ENCODE measurements at places on chromosomes 16 and 17.

GRCh38 chr16:89039756-89040155, 53.9 kb upstream of the ACSF3 start:
- DNase-seq = no peak

DNA sequence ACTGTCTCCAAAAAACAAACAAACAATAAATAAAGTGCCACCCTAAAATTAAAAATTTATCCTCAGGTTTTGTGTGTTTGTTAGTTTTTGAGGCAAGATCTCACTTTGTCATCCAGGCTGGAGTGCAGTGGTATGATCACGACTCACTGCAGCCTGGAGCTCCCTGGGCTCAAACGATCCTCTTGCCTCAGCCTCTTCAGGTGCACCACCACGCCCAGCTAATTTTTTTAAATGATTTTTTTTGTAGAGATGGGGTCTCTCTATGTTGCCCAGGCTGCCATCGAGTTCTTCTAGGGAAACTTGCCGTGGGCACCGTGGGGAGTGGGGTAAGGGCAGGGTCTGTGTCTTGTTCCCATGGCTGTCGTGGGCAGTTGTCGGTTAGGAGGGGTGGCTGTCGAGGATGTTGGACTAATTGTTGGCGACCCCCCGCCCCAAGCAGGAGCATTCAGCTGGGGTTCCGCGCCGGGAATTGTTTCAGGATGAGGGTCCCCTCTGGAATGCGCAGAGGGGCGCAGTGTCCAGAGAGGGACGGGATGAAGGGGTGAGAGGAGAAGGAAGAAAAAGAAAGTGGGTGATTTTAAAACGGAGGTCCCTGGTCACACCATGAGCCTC, 1.1 kb upstream of the RNF213 start:
- no peak for DNase-seq

- DNase-seq = no peak
These were observed 310.0 kb downstream of the CBLN1 start for GRCh38 chr16:48971571-48972077.

DNA sequence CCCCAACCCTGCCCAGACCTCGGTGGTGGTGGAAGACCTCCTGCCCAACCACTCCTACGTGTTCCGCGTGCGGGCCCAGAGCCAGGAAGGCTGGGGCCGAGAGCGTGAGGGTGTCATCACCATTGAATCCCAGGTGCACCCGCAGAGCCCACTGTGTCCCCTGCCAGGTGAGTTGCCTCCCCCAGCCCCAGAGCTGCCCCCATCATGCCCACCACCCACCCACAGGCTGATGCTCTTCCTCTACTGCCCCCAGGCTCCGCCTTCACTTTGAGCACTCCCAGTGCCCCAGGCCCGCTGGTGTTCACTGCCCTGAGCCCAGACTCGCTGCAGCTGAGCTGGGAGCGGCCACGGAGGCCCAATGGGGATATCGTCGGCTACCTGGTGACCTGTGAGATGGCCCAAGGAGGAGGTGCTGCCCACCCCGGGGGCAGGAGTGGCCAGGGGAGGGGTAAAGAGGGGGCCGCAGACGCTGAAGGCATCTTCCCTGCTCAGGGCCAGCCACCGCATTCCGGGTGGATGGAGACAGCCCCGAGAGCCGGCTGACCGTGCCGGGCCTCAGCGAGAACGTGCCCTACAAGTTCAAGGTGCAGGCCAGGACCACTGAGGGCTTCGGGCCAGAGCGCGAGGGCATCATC, 8.4 kb downstream of the GALK1 start:
- DNase-seq = no peak

DNA sequence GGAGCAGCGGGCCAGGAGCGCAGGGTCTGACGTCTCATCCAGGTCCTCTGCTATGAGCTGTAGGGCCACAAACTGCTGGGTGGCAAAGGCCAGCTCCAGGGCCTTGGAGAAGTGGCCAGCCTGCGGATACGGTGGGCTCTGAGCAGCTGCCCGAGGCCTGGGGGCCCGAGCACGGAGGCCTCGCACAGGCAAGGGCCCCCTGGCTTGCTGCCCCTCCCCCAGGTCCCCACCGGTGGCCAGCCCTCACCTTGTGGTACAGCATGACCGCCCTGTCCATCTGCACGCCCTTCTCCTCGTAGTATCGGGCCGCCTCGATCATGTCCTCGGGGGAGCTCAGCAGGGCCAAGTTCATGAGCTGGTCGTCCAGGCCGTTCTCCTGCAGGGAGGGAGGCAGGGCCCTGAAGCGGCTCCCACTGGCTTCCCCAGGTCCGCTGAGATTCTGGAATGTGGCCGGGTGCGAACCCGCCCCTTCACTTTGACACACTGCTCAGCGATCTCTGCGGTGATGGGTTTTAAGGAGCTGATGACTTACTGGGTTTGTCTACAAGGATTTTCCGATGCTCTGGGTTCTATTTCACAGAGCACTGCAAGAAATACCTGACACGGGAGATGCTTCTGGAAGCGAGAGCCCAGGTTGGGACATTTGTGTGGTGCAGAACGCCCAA, 9.8 kb upstream of the TMEM204 start:
- no peak for DNase-seq

- DNase-seq = peak; percentile 84
These were observed 652 bp upstream of the SLC25A19 start for GRCh38 chr17:75289832-75290337.

- DNase-seq = no peak
These were observed 5.7 kb downstream of the DUSP3 start for GRCh38 chr17:43772877-43773648.

DNA sequence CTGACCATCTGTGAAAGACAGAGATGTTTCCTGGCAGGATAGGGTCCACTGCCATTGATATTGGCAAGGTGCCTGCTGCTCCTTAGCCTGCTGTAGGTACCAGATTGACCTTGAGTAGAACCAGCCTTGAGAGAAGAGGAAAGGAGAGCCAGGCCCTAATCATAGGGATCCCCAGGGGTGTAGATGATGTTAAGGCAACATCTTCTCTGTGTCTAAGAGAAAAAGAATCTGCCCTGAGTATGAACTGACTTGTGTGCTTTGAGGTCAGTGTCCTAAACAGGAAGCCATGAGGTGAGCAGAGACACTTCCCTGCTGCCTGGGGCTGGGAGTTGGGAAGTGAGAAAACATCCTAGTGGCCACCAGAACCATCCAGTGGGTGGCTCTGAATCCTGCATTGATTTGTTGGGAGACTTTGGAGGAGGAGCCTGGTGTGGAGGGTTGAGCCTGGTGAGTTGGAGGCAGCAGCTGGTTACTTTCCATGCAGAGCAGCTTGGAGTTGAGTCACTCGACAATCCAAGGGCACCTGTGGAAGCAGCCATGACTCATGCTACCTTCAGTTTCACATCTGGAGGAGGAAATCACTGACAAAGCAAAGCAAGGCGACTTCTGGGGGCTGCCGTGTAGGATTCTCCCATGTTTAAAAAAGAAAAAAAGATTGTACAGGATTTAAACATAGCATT, 47.8 kb downstream of the BMERB1 start:
- DNase-seq = peak; percentile 78

GRCh38 chr16:54280751-54281150, 5.8 kb downstream of the IRX3 start:
- DNase-seq = no peak

DNA sequence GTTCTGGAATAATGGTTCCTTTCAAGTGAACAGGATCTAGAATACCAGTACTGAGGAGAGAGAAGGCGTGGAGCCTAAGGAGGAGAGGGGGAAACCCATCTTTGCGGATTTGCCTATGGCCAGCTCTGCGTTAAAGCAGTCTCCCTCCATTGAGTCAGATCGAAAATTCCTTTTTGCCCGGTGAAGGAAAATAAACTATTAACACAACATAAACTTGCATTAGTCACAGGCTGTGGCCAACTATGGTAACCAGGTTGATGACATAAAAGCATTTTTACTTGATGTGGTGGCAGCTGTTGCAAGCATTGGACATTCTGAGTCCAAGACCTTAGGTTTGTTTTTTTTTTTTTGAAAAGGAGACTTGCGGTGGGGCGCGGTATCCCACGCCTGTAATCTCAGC, 8.9 kb downstream of the LDAF1 start:
- DNase-seq = no peak

- no peak for DNase-seq
These were observed 692 bp downstream of the PRR15L start for GRCh38 chr17:47956791-47957590.

DNA sequence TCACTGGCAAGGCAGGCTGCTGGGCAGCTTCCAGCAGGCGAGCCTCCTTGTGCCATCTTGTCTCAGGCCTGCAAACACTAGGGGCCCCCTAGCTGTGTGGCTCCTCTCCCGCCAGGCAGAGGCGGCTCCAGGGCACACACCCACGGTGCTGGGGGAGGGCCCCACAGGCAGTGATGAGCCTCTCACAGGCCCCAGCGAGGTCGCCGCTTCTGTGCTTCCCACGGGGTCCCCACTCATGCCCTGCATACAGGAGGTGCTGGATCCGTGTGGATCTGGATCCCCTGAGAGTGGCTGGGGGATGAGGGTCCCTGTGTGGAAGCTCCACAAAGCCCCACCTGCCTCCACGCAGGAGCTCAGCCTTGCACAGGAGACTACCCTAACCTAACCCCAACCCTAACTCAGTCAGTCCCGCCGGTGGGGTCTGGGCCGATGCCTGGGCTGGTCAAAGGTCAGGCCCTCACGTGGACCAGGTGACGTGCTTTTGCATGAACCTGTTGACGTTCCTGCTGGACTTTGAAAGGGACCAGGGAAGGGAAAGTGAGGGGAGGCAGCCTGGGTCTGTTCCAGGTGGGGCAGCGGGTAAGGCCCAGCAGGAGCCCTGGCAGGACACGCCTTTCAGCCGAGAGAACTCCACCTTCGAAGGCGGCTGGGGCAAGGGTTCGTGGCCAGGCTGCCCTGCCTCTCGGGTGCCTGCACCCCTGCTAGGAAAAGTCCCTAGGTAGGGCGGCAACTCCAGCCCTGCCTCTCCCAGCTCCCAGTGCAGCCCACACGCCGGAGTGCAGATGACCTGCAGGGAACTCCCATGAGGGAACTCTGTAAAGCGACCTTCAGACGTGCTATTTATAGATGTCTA, 5.2 kb downstream of the SECTM1 start:
- DNase-seq = no peak

DNA sequence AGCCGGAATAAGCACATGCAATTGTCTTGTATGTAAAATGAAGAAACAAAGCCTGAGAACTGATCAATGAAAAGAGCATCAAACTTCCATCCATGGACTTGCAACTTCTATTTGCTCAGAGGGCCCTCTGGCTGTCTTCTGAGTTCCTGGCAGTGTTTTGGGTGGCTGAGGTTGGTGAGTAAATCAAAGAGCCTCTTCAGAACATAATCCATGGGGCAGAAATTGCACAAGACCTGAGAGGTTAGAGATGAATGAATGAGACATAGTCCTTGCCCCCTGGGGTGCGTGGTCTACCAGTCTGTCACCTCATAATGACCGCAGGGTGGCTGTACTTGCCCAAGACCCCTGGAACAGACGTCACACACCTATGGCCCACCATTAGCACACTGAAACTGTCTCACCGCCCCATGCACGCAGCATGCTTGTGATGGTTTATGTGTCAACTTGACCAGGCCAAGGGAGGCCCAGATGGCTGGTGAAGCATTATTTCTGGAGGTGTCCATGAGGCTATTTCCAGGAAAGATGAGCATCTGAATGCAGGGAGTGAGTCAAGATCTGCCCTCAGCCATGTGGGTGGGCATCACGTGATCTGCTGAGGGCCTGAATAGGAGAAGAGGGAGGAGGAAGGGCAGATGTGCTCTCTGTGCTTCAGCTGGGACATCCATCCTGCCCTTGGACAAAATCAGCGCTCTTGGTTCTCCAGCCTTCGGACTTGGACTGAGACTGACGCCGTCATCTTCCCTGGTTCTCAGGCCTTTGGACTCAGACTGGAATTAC, 8.3 kb downstream of the PIK3R6 start:
- DNase-seq = no peak

GRCh38 chr16:88354229-88355092, 28.3 kb upstream of the ZNF469 start:
- DNase-seq = no peak

DNA sequence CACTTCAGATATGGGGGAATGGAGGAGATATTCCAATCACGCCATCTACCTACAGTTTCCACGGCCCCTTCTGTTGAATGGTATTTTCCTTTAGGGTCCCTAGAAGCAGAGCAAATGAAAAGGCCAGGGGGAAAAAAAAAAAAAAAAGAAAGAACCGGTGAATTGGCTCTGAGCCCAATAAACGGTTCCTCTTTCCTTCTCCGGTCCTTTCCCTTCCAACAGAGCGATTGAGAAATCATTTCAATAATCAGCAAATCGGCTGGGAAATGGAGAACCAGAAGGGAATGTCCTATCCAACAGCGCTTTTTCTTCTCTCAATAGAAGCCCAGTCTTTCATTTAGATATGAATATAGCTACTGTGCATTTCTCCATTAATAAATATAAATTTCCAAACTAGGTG, 26.8 kb upstream of the HOXB13 start:
- DNase-seq = no peak

DNA sequence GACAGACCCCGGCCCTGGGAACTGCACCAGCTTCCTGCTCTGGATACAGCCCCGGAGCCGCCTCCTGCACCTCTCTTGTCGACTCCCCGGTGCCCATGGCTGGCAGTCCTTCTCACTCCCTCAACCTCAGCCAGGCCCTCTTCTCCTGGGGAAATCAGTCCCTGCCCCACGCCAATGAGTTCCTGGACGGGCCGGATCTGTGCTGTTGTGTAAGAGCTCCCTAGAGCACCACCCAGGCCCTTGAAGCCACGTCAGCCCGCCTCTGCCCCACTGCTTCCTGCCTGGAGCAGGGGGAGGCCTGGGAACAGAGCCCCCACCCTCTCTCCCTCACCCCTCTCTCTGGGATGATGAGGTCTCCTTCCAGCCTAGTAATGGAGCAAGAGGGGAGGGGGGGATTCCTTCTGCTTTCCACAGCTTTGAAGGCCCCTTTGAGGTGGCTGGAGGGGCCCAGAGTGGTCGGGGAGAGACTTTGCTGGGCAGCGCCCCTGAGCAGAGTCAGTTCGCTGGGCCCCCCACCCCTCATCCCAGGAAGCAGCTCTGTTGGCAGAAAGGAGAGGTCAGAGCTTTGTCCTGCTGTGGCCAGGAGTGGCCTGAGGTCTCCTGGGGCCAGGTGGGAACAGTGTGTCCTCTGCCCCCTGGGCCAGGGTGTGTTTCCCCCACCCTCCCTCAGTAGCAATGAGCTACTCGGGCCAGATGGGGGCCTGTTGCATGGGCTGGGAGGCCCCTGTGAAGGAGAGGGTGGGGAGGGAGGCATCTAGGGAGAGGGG, 3.8 kb downstream of the PRR29 start:
- DNase-seq = no peak

- no peak for DNase-seq
These were observed 58.1 kb downstream of the METRNL start for GRCh38 chr17:83137523-83137922.

DNA sequence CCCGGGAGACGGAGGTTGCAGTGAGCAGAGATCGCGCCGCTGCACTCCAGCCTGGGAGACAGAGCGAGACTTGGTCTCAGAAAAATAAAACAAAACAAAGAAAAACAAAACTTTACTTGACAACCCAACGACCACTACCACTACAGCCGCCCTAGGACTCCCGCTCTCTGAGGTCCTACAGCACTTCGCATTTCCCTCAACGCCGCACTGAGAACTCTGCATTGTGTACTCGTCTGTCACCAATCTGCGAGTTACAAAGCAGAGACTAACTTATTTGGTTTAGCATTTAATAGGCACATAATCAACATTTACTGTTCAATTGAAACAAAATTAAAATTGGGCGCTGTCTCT, 479 bp upstream of the ZNF207 start:
- DNase-seq = peak; percentile 26
